ENCODE measurements at places on chromosomes 11 and 22.

GRCh38 chr11:78978831-78979230 is 404.2 kb upstream of the NARS2 start:
- DNase-seq = no peak

DNA sequence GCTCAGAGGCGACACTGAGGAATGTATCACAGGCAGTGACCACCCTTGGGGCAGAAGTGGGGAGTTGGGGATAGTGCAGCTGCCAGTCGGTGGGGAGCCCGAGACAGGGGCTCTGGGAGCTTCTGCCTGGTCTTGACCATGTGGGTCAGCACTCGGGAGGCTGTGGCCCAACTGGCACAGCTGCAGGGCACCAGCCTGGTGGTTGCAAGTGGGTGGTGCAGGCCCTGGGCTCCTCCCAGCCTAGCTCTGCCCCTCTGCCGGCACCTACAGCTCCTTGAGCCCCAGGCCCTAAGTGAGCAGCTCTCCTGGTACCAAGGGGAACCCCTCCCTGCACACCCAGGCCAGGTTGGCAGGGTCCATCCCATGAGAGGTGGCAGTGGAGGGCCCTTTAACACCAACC is 12.6 kb upstream of the RASL10A start:
- DNase-seq = no peak

DNA sequence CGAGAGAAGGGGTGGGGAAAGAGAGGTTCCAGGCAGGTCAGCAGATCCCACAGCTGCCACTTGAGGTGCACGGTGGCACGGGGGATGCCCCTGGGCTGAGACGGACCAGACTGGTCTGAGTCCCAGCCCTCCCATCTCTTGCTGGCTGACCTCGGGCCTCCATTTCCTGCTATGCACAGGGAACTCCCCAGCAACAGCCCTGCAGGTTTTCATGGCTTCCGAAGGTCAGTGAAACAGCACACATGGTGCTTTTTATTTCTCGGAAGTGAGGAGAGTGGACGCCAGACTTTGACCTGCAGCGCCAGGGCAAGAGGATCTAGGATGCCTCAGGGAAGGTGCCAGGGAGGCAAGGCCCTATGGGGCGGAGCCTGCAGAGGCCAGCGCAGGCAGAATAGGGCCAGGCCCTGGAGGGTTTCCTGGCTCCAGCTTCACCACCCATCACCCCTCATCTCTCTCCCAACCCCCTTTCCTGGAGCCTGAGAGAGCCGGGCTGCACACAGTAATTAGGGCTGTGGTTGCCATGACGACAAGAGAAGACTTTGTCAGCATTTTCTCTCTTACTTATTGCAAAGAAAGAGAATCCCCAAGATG is 29.5 kb downstream of the SLC22A12 start:
- DNase-seq = no peak

- no peak for DNase-seq
These were observed 2.0 kb upstream of the KMT5B start for GRCh38 chr11:68215087-68215445.

GRCh38 chr11:94993400-94993943 is 20.0 kb downstream of the KDM4D start:
- DNase-seq = no peak

- DNase-seq = peak; percentile 21
These were observed 6.5 kb downstream of the ARSA start for GRCh38 chr22:50621356-50621880.

DNA sequence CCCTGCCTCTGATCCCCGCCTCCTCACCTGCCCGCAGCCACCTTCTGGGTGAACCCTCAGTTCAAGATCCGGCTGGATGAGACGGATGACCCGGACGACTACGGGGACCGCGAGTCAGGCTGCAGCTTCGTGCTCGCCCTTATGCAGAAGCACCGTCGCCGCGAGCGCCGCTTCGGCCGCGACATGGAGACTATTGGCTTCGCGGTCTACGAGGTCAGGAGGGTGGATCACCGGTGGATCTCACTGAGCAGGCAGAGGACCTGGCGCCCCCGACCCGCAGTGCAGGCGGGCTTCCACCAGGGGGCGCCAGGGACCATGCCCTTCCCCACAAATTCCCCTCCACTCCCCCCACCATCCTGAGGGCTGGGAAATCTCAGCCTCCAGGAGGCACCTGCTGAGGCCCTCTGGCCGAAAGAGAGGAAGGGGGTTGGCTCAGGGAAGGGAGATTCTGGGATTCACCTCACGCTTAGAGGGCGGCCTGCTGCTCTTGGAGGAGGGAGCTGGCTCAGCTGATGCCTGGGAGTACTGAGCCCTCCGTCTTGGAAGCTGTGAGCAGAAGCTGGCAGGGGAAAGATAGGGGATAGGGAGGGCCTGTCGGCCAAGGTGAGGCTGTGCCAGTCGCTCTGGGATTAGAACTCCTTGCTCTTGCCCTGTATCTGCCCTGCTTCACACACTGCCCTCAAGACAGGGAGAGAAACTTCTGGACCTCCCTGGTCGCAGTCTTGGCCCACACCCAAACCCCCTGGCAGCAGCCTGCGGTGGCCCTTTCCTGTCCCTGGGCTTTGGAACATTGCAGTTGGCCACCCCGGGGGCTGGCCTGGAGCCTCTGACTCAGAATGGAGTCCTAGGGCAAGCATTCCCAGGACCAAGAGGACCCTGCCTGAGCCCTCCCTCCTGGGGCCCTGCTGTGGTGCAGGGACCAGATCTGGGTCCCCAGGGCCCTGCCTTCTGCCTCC is 23.2 kb downstream of the CAPN1 start:
- DNase-seq = no peak

DNA sequence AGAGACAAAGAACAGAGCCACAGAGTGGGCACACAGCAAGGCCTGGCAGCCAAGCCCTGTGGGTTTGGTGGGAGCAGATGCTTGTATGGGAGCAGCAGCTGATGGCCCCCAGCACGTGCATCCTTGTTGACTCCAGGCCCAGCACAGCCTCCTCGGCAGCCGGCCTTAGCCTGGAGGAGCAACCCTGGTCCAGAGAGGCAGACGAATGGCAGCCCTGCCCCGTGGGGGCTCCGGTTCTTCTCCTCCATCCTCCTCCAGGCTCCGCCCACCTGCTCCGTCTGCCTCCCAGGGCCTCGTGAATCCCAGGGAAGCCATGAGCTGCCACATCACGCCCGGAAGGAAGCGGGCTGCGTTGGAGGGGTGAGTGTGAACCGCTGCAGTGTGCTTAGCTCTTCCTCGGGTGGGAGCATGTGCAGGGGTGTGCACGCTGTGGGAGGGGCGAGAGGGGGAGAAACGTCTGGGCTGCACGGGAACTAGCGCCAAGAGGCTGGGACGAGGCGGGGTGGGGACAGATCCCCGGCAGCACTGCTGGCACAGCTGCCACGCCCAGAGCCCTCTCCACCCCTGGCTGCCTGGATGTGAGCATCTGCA is 36.3 kb upstream of the JAM3 start:
- no peak for DNase-seq

GRCh38 chr22:46963672-46964545 is 201.5 kb downstream of the TBC1D22A start:
- DNase-seq = peak; percentile 32

DNA sequence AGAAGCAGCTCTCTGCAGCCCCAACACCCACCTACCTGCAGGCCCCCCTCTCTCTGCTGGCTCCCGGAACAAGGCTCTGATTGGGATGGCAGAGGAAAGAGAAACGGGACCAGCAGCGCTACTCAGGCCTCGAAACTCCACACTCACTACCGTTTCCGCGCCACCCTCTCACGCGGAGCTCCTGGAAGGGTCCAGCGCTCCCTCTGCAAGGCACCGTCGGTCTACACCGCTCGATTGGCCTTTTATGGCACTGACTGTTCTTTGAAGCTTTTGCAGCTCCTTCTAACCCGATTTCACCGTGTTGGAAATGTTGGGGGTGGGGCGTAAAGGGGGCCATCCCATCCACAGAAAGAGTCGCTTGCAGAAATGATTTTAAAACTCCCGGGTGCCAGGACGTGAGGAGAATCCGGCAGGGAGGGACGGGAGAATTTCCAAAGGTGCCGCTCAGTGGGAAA is 323 bp upstream of the PANX1 start:
- no peak for DNase-seq

- DNase-seq = no peak
These were observed 4.3 kb downstream of the APOL5 start for GRCh38 chr22:35721960-35722359.
